GM20000 (cell line): ENCODE measurements at places on chromosomes 4 and X.

- DNase-seq, result no peak
Observed at GRCh38 chr4:182338063-182338462, 94.9 kb downstream of the TENM3 start.

- no peak for DNase-seq
Observed at GRCh38 chr4:146179784-146180370, 4.4 kb downstream of the LSM6 start.

- no peak for DNase-seq
Observed at GRCh38 chr4:102089850-102090621, 255.2 kb downstream of the SLC39A8 start.

DNA sequence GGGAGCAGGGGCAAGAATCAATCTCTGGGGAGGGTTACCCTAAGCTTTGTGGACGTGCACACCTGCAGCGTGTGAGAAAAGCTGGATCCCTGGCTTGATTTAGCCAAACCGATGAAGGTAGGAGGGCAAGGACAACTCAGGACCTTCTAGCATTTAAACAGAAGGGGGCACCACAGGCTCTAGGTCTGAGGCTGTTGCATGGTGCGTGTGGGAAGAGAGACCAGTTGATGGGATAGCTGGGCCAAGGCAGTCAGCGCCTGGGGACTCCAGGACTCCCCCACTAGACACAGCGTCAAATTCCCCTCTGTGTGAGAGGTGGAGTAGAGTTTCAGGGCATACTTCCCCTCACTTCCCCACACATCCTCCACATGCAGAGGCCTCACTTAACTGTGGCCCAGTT lies 4.3 kb downstream of the GABRQ start:
- no peak for DNase-seq

- DNase-seq, result no peak
Observed at GRCh38 chrX:15853586-15854079, 980 bp downstream of the AP1S2 start.

GRCh38 chrX:96563646-96564045 lies 121.0 kb upstream of the DIAPH2 start:
- DNase-seq, result no peak

- peak; percentile 6 for DNase-seq
Observed at GRCh38 chrX:51461053-51462044, 35.0 kb downstream of the NUDT11 start.
